Kidney (tissue), 22 donors: ENCODE measurements at places on chromosomes 5 and 9. TPM values are rescaled to one million over a fixed set of nuclear protein-coding genes. Genes with fewer than 3 reads are reported as not detected.

Gene GFI1B
- total RNA-seq = 0.28 TPM

Gene FCN1
- 13.0 TPM for total RNA-seq

Gene ZFP2
- 2.7 TPM for total RNA-seq

Gene ACTBL2
- total RNA-seq = 0.13 TPM

GRCh38 chr5:157167214-157167621 lies 1.2 kb upstream of the GARIN3 start:
- DNase-seq = no peak

DNA sequence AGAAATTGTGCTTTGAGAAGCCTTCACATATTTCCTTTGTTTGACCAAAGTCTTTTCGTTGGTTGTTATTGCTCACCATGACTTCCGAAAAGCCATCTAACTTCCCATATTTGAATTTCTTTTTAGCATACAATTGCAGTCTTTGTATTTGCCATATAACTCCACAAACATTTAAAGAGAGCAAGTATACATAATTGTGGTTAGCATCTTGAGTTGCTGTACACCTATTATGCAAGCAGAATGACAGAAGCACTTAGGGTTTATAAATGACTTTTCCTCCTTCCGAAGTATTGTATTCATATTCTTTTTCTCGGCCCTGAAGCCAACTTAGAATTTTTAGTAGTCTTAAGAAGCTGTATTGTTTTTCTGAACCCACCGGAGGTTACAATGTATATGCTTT lies 250.4 kb downstream of the RFK start:
- DNase-seq = no peak

DNA sequence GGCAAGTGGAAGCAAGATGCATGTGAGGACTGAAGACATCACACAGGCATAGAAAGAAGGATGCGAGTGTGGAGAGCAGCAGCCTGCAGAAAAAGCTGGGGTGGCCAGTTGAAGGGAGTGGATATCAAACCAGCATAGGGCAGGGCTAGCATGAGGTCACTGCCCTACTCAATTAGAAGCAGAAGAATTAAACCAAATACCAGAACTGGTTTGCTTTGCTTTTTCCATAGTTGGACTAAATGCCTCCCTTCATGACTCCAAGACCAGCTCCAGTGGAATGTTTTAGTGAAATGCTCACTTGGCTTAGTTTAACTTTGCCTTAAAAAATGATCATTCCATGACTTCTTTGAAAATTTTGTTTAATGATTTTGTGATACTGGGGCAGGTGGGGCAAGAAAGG lies 45.8 kb downstream of the TMEM167A start:
- DNase-seq = no peak

Gene NXNL2
- 3.6 TPM for total RNA-seq

- DNase-seq = peak; percentile 59
Measured at GRCh38 chr9:30722065-30722464, 1662.4 kb upstream of the ACO1 start.

Gene TMC1
- 0.25 TPM for total RNA-seq

Gene MARCHF11
- not detected for total RNA-seq

- DNase-seq = no peak
Measured at GRCh38 chr5:96297867-96298266, 135.2 kb downstream of the PCSK1 start.

- DNase-seq = no peak
Measured at GRCh38 chr5:111507276-111507675, 5.1 kb downstream of the STARD4 start.

Gene SPAAR
- 5.3 TPM for total RNA-seq

GRCh38 chr9:88289532-88289931 lies 98.7 kb upstream of the SPIN1 start:
- DNase-seq = no peak

Gene MLANA
- total RNA-seq = not detected
